ENCODE measurements at places on chromosomes 11 and 22. TPM values are rescaled to one million over a fixed set of nuclear protein-coding genes. Genes with fewer than 3 reads are reported as not detected.

The CHORDC1 gene
- polyA plus RNA-seq, result 57.4 TPM

The IZUMO1R gene
- polyA plus RNA-seq, result not detected

The CASP5 gene
- not detected for polyA plus RNA-seq

The CEND1 gene
- polyA plus RNA-seq, result 0.46 TPM

Measured in right renal pelvis (tissue), 4 donors.